Caco-2 (cell line): ENCODE measurements at places on chromosomes 11 and 22.

- DNase-seq, result no peak
These were observed 15.3 kb downstream of the HSPA8 start for GRCh38 chr11:123046473-123047259.

DNA sequence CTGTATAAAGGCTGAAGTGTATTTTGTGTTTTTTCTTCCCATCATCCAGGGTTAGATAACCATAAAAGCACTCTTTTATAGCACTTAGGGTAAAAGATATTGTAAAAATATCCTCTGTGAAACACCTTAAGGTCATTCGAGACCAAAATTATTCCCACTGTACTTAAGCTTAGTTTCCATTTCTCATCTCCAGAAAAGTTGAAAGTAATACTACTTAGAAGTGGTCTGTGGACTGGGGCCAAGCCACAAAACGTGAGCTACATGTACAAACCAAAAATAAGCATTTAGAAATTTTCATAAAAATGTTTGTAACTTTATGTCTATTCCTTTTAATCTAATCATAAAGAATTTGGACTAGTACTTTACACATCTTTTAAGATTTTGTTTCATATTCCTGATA, 142.0 kb upstream of the NTM start:
- no peak for DNase-seq

- DNase-seq, result no peak
These were observed 206.0 kb upstream of the CHORDC1 start for GRCh38 chr11:90428836-90429235.

DNA sequence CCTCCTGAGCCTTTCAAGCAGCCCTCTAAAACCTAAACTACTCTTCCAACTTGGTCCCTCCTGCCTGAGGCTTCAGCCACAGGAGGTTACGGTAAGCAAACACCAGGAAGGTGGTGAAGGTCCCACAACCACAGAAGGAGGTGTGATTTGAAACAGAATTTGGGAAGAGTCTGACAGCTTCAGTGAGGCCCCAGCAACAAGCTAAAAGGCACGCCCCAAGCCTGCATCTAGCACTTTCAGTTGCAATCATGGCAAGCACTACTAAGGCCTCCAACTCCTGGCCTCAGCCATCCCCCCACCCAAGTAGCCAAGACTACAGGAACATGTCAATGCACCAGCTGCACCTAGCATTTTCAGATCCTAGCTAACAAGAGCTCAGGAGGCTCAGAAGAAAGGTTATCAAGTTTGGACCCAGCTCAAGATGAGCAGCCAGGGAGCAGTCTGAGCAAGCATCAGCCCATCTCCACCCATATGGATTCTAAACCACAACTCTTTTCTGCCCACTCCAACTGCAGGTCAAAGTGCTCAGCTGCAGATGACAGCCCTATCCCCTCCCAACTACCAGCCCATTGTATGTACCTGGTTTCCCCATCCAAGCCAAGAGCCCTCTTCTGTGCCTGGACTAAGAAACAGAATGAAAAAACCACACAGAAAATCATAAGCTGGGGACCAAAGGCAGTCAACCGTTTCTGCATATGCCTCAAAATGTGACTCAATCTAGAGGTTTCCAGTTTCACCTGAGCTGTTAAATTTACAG, 10.4 kb upstream of the AHNAK start:
- DNase-seq, result no peak

- DNase-seq, result no peak
These were observed 2.9 kb upstream of the HMBS start for GRCh38 chr11:119081682-119082260.

DNA sequence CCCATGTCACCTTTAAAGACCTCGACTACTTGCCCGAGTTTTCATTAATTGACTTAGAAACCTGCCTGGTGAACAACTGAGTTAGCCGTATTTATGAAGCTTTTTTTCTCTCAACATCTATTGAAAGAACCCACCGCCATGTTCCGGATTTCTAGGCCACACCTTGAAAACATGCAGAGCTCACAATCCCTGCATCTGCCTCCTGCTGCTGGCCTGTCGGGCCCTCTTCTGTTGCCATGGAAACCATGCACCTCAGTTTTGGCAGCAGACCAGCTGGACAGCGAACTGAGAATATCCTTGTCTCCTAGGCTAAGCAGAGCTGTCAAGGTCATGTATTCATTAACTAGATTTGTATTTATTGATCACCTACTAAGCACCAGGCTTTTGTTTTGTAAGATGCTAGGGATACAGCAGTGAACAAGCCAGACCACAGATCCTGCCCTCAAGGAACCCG, 4.3 kb upstream of the PATZ1 start:
- no peak for DNase-seq

- DNase-seq, result no peak
These were observed 29.9 kb downstream of the RPS6KA4 start for GRCh38 chr11:64388894-64389293.

GRCh38 chr11:91174734-91175133, 951.9 kb upstream of the CHORDC1 start:
- DNase-seq, result no peak

DNA sequence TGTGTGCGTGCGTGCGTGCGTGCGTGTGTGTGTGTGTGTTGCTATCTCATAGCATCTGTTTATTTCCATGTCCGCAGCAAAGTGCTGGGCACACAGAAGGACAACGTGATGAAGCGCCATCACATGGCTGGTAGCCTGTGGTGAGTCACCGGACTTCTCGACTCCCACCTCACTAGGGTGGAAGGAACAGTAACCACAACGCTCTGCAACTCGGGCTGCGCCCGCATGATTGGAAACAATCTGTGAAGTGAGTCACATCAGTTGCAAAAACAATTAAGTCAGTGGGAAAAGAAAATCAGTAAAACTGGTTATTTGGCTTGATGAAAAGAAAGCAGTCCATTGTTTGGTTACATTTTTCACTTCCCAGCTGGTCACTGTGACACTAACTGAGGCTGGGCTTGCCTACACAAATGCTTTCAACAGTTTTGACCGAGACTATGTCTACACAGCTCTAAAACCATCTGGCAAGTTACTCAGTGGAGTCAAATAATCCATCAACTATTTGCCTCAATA, 437.3 kb upstream of the CADM1 start:
- no peak for DNase-seq

GRCh38 chr22:43094085-43094484, 4.9 kb upstream of the TTLL1 start:
- DNase-seq, result no peak

GRCh38 chr11:20156280-20156875, 3.9 kb downstream of the DBX1 start:
- peak; percentile 44 for DNase-seq

- no peak for DNase-seq
These were observed 296.9 kb downstream of the BRD1 start for GRCh38 chr22:49530671-49531367.

- DNase-seq, result peak; percentile 97
These were observed 47.4 kb downstream of the RPS6KA4 start for GRCh38 chr11:64406221-64406946.

- DNase-seq, result peak; percentile 83
These were observed 2.1 kb downstream of the WEE1 start for GRCh38 chr11:9575260-9576240.

DNA sequence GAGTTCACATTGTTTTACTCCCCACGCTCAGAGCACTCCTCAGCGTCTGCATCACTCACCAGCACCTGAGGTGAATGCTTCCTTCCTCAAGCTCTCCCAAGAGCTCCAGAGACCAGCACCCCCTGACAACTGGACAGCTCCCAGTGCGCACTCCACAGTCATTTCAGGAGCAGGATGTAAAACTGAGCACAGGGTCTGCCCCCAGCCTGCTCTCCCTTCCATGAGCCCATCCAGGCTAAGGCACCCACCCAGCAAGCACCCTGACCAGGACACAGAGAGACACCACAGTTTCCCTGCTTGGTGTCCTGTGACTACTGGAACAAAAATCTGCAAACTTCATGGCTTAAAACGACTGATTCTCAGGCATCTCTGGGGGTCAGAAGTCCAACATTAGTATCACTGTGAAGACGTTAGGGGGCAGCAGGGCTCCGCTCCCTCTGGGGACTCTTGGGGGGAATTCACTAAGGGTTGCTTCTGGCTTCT, 3.3 kb downstream of the SCGB1D2 start:
- peak; percentile 73 for DNase-seq

DNA sequence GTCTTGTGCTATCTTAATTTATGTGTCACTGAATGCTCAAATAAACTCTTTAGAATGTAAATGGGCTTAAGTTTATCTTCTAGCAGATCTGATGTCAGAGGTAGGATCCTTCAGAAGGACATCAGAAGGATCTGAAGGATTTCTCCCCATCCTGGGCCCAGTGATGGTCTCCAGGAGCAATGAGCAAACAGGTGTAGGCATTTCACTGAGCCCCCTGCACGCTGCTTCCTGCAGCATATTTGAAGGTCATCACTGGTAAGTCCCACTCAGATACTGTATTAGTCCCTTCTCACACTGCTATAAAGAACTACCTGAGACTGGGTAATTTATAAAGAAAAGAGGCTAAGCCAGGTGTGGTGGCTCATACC, 4.5 kb downstream of the GSTP1 start:
- no peak for DNase-seq

- no peak for DNase-seq
These were observed 1.6 kb downstream of the RTN4RL2 start for GRCh38 chr11:57461841-57462489.

DNA sequence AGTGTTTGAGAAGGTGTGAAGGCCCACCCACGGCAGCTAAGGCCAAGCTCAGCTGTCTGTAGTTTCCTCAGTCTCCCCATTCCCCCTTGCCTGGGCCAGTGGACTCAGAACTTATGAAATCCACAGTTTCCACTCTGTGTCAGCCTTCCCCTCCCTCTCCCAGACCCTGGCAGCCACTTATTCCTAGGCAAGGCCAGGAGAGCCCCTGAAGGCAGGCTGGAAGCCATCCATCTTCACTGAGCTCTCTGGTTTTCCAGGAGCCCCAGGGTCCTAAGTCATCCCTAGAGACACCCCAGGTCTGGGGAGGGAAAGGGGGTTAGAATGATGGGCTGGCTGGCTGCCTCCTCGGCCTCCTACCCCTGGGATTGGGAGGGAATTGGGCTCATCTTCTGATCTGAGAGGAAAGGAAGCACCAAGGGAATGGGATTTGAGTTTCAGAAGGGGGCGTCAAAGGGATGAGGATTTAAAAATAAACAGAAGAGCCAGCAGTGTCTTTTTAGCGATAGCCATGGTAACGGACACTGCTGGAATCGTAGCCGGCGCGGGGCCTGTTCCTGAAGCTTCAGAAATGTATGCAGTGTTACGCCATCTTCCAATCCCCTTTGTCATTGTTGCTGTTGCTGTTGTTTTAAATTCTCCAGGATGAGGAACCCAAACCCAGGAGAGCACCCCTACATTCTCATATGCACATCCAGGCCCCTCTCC, 561.1 kb upstream of the CADM1 start:
- DNase-seq, result no peak

DNA sequence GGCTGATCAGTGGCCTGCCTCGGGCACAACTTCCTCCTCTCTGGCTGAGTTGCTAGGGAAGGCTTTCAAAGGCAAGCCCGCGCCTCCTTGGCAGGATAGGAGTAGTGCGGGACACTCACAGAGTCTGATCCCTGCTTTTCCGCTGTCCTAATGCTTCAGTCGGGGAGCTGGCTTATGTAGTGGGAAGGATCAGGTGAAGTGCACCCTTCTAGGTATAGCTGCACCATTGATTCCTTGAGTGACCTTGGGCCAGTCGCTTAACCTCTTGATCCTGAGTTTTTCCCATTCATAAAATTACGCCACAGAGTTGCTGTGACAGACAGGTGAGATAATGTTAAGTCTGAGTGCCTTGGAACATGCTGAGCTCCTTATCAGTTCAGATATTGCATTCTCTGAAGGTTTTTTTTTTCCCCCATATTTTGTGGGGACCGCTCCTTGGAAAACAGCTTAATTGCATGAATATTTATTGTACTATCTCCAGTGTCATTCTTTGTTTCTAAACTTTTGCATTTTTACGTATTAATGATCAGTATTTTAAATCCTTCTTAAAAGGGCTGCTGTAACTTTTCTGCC, 961 bp downstream of the IPO7 start:
- peak; percentile 58 for DNase-seq

DNA sequence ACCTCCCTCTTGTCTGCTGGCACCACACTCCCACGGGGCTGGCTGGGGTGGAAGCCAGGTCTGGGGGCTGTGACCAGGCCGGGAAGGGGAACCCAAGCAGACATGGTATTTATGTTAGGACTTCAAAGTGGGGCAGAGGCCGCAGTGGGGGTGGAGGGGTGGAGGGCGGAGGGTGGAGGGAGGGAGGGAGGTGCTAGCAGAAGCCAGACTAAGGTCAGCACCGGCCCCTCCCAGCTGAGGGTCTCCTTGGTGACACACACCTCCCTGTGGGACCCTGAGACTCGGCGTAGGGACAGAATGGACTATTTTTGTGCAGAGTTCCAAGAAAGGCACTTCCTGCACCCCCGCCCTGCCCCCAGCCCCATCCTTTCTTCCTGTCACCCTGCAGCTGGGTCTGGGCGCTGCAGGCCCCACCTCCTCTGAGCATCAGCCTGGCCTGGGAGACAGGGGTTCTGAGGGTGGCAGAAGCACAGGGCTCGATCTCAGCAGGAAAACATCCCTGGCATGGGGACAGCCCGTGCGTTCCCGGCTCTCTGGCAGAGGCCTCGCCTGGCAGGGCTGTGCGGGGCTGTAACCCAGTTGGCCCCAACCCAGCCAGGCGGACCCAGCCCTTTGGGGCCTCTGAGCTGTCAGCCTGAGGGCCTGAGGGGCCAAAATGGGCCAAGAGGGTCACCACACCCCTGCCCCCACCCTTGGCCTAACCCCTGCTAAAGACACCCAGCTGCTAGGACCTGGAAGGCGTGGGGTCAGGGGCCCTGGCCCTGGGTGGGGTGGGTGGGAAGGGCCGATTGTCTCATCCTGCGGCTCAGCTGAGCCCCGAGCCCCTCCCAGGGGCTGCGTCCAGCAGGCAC, 9.6 kb upstream of the CD248 start:
- no peak for DNase-seq

DNA sequence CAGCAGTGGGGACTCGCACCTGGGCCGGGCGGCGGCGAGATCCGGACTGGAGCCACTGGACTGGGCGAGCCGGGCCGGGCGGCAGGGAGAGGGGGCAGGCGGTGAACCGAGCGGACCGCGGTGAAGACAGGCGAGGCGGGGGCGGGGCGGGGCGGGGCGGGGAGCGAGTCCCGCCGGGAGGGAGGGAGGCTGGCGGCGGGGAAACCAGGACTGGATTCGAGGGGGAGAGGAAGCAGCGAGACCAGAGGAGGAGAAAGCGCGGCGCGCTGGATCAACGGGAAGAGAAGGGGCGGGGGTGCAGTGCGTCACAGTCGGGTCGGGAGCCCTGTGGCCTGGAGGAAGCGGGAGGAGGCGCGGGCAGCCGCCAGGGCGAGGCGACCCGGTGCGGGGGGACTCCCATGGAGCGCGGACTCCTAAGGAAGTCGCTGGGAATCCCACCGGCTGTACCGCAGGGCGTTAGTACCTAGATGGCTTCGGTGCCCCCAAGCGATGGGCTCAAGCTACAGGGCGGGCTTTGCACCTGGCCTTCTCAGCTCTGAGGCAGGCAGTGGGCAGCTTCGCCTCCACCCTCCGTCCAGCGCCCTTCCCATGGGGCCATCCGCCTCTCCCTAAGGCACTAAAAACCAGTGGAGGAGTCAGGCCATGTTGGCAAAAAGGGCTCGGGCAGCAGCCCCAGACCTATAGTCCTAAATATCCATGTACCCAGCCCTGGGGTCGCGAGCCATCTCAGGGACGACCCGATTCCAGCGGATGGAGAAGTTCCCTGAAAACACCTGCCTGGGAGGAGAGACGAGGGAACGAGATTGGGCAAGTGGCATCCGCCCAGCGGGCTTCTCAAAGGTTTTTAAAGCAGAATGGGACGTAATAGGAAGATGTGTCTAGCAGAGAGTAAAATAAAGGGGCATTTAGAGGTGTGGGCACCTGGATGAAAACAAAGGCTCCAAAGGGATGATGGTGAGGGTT, at the start of gene TMEM121B:
Gene TMEM121B, minus strand, starts transcription at position 128 of the 963 bp plus-strand sequence. CDS start 233 bp downstream, outside the sequence.
- DNase-seq, result peak; percentile 77

GRCh38 chr22:27616033-27616432, 185.5 kb downstream of the MN1 start:
- DNase-seq, result no peak

GRCh38 chr22:48431014-48431413, 1396.7 kb downstream of the BRD1 start:
- no peak for DNase-seq
